T-helper 9 cell (primary cell): ENCODE measurements at places on chromosomes 3 and 15.

DNA sequence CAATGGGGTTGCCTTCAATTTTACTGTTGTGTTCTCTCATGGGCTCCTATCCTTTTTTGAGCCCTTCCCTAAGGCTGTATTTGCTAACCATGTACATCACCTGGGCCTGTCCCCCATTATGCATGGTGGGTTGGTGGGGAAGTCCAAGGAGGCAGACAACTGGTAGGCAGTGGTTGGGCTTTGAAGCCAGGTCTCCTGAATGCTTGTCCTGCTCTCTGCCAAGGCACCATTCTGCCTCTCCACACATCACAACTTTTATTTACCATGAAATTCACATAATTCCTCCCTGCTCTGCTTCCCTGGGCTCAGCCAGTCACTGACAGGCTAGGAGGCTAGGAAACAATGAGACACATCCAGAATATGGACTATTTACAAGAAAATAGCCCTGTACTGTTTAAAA, 41.0 kb upstream of the COPB2 start:
- no peak for DNase-seq

GRCh38 chr3:162332344-162332743, 835.7 kb downstream of the OTOL1 start:
- DNase-seq = no peak

DNA sequence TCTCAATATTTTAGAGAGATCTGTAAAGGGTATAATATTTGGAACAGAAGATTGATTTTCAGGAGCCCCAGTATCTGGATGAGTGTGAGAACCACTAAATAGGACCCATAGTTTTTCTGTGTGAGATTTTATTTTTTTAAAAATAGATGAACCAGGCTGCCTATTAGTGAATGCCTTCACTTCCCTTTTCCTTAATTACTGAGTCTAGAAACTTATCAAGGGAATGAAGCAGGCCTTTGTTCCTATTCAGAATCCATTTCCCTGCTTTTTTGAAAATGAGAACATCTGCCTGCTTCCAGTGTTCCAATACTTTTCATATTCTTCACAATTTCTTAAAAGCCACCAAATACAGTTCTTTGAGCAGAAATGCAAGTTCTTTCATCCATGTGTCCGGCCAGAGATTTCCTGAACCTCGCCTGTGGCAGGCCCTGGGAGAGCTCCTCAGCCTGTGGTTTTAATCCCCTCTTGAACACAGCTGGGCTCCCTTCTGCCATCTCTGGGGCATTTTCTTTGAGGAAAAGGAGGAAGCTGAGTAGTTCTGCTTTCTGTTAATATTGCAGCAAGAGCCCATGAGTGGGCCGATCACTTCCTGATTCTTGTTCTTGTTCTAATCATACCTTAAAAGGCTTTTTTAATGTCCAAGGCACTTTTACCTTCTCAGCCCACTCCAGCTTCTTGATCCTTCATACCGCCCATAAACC, 4.7 kb downstream of the EHD4 start:
- DNase-seq = no peak

DNA sequence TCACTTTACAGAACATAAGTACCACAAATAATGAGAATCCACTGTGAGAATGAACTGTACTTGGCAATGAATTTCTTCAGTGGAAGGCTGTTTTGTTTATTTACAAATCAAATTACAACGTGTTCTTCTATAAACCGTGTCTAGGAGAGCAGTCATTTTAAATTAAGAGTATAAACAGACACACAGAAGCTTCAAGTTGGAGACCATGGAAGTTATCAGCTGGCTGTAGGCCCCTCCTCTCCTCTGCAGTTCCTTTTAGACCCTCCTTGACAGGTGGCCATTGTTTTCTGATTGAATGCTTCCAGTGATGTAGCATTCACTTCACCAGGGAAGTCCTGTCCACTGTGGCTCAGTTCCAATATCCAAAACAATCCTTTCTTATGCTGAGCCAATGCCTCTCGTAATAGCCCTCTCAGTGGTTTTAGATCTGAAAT, 7.3 kb upstream of the MAPK6 start:
- no peak for DNase-seq
